ENCODE measurements at places on chromosomes 7 and 10.

- no peak for DNase-seq
Observed at GRCh38 chr7:155872678-155873369, 60.6 kb upstream of the SHH start.

DNA sequence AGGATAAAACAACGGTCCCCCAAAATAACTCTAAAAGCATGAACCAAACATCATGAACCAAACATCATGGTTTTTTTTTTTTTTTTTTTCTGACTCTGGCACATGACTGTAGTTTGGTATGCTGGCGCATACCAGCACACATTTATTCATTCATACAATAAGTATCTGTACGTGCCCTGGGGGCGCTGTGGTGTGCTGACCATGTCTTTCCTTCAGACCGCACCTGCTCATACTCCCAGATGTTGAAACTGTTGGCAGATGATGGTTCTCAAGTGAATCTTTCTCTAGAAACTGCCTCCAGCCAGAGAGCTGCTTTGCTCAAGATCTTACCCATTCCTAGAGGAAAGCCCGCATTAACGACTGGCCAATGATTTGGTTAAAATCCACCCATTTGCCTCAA lies 114.7 kb upstream of the ANKRD30A start:
- DNase-seq, result no peak

- no peak for DNase-seq
Observed at GRCh38 chr7:115410972-115411686, 489.2 kb downstream of the MDFIC start.

GRCh38 chr7:25312968-25313367 lies 84.7 kb upstream of the NPVF start:
- DNase-seq, result no peak

GRCh38 chr7:73343671-73344380 lies 15.9 kb downstream of the FKBP6 start:
- no peak for DNase-seq

Data from effector memory CD4-positive, alpha-beta T cell (primary cell).